Metanephros (tissue), 2 donors: ENCODE measurements at places on chromosomes 5 and 9. TPM values are rescaled to one million over a fixed set of nuclear protein-coding genes. Genes with fewer than 3 reads are reported as not detected.

Gene CKMT2
- total RNA-seq = 62.2 TPM

Gene PCDHA1
- total RNA-seq = 0.12 TPM

Gene SLC2A8
- 23.6 TPM for total RNA-seq

Gene FOXD4L3
- total RNA-seq = not detected

Gene DMRT3
- 0.58 TPM for total RNA-seq

Gene CSNK1A1
- 281 TPM for total RNA-seq

Gene PCDH1
- total RNA-seq = 44.8 TPM

Gene SLCO6A1
- not detected for total RNA-seq

Gene SLC6A7
- total RNA-seq = 0.06 TPM

Gene PDE6A
- 0.06 TPM for total RNA-seq

Gene FABP6
- not detected for total RNA-seq

Gene SLC22A5
- 26.9 TPM for total RNA-seq

Gene BTNL9
- total RNA-seq = 17.1 TPM

Gene EGFLAM
- 14.2 TPM for total RNA-seq

Gene RLN1
- total RNA-seq = 0.64 TPM

Gene ENTREP1
- total RNA-seq = 6.5 TPM

Gene PTPN3
- total RNA-seq = 30.4 TPM

Gene FKBP15
- total RNA-seq = 23.1 TPM

Gene AIF1L
- 214 TPM for total RNA-seq

Gene PCYOX1L
- total RNA-seq = 9.9 TPM

Gene FBXL7
- total RNA-seq = 19.6 TPM

Gene PLAC8L1
- not detected for total RNA-seq

Gene SHISAL2B
- not detected for total RNA-seq

Gene SPATA31A3
- total RNA-seq = not detected

Gene LHX2
- 0.12 TPM for total RNA-seq

Gene HRCT1
- total RNA-seq = not detected

Gene PCDHB2
- total RNA-seq = 6.2 TPM

Gene PDLIM4
- 25.9 TPM for total RNA-seq

Gene PTGS1
- 9.6 TPM for total RNA-seq

Gene COL15A1
- total RNA-seq = 107 TPM

Gene SPARC
- total RNA-seq = 1,386 TPM

Gene MYOT
- 54.2 TPM for total RNA-seq

Gene CDKN2A
- total RNA-seq = 0.12 TPM

Gene INSL4
- not detected for total RNA-seq

Gene PLCXD3
- 0.53 TPM for total RNA-seq

Gene APC
- total RNA-seq = 65.5 TPM
